Ammon's horn (tissue), 1 donor: ENCODE measurements at places on chromosomes 4 and X.

DNA sequence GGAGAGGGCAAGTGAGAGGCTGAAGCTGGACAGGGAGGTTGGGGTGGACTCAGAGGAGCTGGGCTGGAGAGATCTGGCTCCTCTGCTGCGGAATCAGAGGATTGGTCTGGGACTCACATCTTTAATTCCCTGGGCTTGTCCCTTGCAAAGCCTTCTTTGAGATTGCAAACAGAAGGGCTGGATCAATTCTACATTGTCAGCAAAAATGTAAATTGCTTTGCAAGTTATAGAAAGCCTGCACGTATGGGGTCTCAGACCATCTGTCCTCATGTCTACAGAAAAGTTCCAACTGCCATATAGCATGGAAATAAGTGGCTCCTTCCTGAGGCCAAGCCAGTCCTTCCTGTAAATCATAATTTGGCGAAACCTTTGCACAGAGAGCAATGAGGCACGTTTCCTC is 449.6 kb downstream of the UBE2NL start:
- no peak for DNase-seq

- DNase-seq: peak; percentile 63
Measured at GRCh38 chr4:38529189-38530115, 134.5 kb upstream of the KLF3 start.

- DNase-seq: no peak
Measured at GRCh38 chrX:129632443-129632842, 22.3 kb downstream of the APLN start.

- DNase-seq: no peak
Measured at GRCh38 chr4:101200561-101200960, 146.8 kb downstream of the PPP3CA start.

DNA sequence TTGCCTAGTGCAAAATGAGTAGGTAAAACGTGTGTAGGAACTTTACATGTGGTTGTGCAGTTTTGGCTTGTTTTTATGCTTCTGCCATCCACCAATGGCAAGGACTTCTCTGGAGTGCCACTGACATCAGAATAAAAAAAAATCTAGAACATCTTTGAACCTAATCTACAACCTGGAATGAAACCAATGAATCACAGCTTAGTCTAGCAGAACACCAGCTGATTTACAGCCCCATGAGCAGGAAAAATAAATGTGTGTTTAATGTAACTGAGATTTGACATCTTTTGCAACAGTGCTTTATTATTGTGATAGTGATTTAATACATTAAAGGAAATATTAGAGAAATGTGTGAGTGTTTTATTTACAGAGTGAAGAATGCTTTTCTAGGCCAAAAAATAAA is 995.1 kb downstream of the PCDH7 start:
- DNase-seq: no peak

DNA sequence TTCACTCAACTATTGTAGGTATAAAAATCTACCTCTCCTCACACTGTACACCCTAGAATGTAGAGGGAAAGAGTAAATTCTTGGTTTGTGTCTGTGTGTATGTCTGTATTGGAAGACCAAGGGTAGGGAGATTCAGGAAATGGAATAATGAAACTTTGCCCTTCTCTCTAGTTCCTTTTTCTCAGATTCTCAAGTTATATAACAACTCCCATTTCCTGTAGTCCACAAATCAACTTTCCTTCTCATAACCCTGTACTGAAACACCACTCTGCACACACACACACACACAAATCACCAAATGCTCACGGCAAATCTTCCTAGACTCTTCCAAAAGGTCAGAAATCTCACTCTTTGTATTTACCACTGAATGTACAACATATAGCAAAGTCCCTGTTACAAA is 824.5 kb upstream of the DIAPH2 start:
- DNase-seq: no peak

- DNase-seq: no peak
Measured at GRCh38 chr4:148857239-148857972, 415.2 kb upstream of the NR3C2 start.

DNA sequence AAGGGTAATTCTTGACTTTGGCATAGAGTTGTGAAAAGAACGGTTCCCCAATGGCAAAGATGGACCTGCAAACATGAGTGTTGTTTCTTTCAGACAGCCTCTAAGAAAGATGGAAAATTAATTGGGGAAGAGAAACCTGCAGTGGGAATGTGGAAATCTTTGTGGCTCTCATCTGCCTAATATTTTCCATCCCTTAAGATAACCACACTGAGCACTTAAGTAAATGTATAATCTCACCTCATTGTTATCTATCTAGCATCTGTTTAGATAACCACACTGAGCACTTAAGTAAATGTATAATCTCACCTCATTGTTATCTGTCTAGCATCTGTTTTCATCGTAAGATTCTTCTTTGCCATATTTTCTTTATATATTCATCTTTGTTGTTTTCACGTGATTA is 149.3 kb downstream of the NWD2 start:
- DNase-seq: no peak

DNA sequence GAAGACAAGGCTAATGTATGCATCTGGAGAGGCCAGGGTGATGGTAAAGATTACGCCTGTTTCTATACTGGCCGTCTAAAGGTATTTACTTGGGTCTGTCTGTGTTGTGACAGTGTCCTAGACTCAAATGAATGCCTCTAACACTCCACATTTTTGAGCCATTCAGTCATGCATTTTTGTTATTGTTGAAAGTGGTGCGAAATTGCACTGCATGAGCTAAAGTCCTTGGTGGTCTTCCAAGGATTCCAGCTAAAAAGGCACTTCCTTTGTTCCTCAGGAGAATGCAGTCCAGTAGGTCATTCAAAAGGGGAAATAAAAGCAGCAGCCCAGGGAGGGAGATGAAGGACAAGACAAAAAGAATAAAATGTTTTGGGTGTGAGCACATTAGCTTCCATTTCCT is 3.0 kb downstream of the GPC4 start:
- DNase-seq: no peak

DNA sequence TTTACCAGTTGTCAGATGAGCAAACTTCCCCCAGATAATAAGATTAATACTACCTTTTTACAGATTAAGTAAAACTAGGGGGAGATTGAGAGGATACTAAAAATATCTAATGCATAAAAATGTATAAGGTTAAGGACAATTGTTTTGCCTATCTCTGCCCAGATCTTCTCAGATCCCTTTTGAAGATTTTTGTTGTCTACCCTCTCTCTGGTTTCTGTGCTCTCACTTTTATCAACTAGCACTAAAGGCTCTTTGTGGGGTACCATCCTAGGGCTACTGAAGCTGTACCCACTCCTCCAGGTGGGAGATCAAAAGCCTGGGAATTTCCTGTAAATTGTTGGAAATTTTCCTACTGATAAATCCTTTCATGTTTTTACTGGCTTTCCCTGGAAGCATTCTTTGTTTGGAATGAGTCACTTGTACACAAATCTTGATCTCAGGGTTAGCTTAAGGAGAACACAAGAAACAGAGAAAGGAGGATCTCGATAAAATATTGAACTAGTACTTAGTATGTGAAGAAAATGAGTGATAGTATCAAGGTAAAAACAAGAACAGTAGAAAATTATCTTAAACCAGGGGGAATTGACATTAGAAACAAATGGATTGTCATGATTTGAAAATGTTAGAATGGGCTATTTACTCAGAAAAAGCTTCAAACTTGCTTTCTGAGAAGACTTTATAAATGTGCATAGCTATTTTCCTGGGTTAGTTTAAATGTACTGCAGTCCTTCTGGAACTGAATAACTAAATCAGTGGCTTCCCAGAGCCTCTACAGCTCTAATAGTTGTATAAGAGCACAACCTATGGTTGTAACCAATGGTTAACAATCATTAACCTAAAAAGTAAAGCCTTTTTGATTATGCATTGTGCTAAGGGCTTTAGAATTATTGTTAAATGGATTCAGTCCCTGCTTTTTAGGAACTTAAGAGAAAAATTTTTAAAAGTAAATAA is 679.9 kb upstream of the MAGEB2 start:
- DNase-seq: no peak

DNA sequence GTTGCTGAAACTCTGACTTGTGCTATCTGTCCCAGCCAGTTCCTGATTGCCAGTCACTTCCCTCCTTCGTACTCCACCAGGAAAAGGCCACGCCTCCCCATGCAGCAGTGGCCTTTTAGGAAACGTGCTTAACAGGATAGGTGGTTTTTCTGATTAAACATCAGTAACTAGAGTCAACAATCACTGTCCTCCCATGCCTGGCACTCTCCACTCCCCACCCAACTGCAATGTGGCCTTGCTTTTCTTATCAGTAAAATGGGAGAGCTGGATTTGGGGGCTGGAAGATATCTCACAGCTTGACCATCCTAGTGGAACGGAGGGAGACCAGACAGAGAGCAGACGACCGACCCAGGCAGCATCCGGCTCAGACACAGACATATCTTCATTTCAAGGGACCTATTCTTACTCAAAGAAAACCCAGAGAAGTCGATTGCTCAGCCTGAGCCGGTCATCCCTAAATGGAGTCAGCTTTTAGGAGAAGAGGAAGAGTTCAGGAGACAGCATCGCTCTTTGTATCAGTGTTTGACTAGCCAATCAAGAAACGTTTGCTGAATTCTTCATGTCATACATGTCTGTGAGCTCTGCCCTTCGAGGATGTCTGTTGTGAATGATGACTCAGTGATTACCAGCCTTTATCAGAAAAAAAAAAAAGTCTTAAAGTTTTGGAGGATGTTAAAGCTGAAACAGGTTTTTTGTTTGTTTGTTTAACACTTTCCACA is 12.7 kb upstream of the UBA6 start:
- DNase-seq: no peak

GRCh38 chr4:111435986-111436744 is 709.1 kb upstream of the FAM241A start:
- DNase-seq: no peak

DNA sequence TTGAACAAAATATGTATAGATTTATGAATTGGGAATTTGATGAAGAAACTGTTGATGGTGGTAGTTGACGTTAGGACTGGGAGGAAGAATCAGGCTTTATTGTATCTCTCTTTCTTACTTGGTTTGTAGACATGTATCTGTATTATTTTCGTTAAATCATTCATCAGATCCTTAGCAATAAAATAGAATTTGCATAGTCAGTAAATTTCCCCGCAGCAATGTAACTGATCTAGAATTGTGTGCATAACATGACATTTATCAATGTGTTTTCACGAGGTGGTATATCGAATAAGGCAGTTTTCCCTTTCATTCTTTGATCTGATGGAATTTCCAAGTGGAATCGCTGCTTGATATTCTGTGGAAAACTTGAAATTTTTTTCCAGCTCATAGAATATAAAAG is 308.8 kb downstream of the SPRY1 start:
- DNase-seq: no peak

GRCh38 chrX:28850955-28851354 is 263.7 kb downstream of the IL1RAPL1 start:
- peak; percentile 48 for DNase-seq

GRCh38 chrX:16839852-16840460 is 30.2 kb downstream of the RBBP7 start:
- DNase-seq: peak; percentile 24

DNA sequence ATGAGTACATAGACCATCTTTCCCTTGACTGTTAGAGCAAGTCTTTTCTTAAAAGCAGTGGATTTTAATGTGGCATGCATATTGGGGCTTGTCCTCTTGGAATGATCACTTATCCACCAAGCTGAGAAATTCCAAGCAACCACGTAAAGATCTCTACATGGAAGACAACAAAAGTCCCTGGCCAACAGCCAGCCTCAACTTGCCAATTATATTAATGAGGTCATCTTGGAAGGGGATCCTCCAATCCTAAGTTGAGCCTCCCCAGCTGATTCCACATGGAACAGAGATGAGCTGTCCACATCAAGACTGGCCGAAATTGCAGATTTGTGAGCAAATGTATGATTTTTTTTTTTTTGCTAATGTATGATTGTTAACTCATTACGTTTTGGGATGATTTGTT is 20.6 kb upstream of the FTHL17 start:
- DNase-seq: no peak

- DNase-seq: no peak
Measured at GRCh38 chrX:68571610-68572311, 72.9 kb downstream of the YIPF6 start.

- DNase-seq: no peak
Measured at GRCh38 chr4:150799207-150799606, 215.9 kb downstream of the LRBA start.
